ENCODE measurements at places on chromosomes 1 and 21.

DNA sequence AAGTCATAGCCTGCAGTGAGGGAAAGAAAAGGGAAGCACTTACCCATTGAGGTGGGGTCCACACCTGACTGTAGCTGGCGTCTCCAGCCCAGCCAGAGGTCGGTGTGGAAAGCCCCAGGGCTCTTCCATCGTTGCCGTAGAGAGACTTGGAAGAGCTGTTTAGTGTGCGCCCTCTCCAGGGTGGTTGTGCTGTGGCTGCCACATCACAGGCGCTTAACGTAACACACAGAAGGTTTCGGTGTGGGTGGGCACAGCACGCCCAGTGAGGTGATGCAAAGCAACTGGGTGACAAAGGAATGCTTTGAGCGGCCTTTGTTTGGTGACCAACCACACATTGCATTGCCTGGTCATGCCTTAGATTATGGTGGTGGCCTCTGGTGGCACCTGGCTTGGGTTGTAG is 36.8 kb upstream of the KIF1B start:
- DNase-seq: no peak

GRCh38 chr1:170590921-170591705 is 59.1 kb downstream of the GORAB start:
- DNase-seq: no peak

DNA sequence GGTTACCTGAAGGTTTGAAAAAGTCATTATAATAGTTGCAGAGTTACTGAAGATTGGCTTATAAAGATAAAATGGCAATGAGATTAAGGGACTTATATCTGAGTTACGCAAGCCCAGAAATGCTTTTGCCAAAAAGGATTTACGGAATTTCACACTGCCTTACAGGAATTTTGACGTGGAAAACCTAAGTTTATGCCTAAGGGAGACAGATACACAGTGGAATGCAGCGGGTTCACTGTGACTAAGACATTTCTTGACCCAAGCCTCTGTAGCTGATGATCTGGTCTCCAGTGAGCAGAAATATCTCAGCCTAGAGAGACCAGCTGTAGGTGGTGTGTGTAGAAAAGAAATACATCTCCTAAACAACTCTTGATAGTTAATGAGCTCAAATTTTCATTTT is 10.1 kb upstream of the EXO1 start:
- DNase-seq: peak; percentile 92

DNA sequence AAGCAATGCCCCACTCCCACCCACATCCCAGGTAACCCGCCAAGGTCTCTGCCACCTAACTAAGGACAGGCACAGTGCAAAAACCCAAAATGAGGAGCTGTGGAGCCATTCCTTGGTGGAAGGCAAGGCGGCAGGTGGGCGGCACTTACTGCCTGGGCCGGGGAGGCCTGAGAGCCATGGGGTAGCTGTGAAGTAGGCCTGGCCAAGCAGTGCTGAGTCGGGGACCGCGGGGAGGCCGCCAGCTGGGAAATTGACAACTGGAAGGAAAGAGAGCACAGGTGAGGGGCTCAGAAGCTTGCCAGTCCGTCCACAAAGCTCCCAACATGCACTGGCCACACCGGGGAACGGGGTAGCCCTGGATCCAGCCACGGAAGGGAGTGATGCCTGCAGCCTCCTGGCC is 85.3 kb downstream of the NPHP4 start:
- DNase-seq: no peak

DNA sequence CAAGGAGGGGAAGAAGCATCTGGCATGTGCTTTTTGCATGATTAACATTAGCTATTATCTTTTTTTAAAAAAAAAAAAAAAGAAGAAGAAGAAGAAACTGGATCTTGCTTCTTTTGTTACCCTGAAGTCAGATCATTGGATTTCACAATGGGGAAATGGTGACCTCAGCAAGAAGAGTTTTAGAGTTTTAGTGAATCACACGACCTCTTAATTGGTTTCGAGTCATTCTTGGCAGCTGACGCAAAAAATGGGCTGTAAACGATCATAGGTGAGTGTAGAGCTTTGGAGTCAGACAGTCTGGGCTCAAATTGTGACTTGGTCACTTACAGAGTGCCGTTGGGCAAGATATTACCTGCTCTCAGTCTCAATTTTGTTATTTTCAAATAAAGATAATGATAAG is 33.3 kb upstream of the PGBD5 start:
- DNase-seq: peak; percentile 81

DNA sequence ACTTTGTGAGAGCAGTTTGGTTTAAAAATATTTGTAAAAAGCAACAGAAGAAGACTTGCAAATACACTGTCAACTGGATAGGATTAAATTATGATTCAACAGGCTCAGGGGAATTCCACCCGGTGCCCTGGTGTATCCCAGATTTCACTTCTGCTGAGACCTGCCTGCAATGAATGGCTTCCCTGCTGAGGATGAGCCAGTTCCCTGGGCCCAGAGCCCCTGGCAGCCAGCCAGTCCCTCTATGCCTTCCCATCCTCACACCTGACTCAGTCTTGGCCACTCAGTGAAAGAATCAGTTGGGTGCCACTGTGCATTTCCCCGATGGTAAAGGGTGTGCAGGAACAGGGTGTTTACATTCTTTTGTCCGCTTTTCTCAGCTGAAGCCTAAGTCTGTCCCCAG is 64.4 kb downstream of the KCTD3 start:
- DNase-seq: peak; percentile 48

- peak; percentile 90 for DNase-seq
Observed at GRCh38 chr1:179141592-179142251, 59.9 kb downstream of the TOR3A start.
